NCI-H460 (cell line): ENCODE measurements at places on chromosomes 12 and 14. TPM values are rescaled to one million over a fixed set of nuclear protein-coding genes. Genes with fewer than 3 reads are reported as not detected.
A peak's percentile ranks its signal among the peaks of the same experiment; 100 is the strongest.

GRCh38 chr12:23446746-23447145 is 502.7 kb downstream of the SOX5 start:
- DNase-seq, result no peak

- peak; percentile 89 for DNase-seq
Observed at GRCh38 chr12:645563-646071, 17.6 kb downstream of the NINJ2 start.

The JDP2 gene
- total RNA-seq, result 40.6 and 42.4 TPM in 2 replicates

DNA sequence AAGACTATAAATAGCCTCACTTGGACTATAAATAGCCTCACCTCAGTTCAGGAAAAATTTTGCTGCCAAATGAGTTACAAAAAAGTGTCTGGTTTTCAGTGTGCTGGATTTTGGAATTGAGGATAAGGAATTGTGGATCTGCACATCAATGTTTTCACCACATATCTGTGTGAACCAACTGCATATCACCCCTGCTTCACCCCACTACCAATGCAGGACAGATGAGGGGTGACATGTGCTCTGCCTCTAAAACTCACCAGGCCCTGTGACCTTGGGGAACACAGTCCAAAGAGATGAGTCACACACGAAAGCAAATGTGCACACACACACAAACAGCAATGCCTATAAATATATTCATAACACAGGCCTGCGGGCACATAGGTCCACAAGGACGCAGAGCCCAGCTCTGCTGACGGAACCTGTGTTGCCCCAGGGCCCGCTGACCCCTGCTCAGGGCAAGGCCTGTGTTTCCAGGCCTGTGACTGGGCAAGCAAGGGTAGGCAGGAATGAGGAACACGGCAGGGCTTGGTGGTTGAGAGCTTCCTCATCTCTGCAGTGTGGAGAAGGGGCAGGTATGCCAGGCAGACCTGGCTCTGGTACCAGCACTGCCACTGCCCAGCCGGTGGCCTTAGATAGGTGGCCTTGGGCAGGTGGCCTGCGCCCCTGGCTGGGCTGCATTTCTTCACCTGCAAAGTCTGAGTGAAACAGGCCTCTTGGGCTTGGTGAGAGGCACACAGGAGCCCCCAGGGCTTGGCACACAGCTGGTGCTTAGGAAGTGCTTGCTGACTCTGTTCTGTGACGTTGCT is 82.4 kb downstream of the ARL6IP4 start:
- peak; percentile 24 for DNase-seq

The SCN8A gene
- total RNA-seq, result 0.02 and 0.06 TPM in 2 replicates
